ENCODE measurements at places on chromosomes 12 and 14. TPM values are rescaled to one million over a fixed set of nuclear protein-coding genes. Genes with fewer than 3 reads are reported as not detected.
A peak's percentile ranks its signal among the peaks of the same experiment; 100 is the strongest.

Gene NRL
- total RNA-seq = 1.6 TPM

Gene CPNE6
- not detected for total RNA-seq

Gene FAM222A
- total RNA-seq = 1.3 TPM

Gene E2F7
- total RNA-seq = 19.8 TPM

Gene DDX24
- 140 TPM for total RNA-seq

Gene TMEM233
- total RNA-seq = not detected

Gene ZNF891
- 3.4 TPM for total RNA-seq

Gene ACRBP
- 3.2 TPM for total RNA-seq

Gene B4GALNT3
- 19.0 TPM for total RNA-seq

Gene KRT84
- not detected for total RNA-seq

Gene ZC2HC1C
- total RNA-seq = 1.3 TPM

- H3K4me1 ChIP-seq = peaks cover 37% of the 10 kb centered on the region
- H3K4me3 ChIP-seq = no peak overlapping the region
- H3K27ac ChIP-seq = peak overlapping the region; percentile 80
Measured at GRCh38 chr14:96573473-96574100, 71.4 kb downstream of the PAPOLA start.

DNA sequence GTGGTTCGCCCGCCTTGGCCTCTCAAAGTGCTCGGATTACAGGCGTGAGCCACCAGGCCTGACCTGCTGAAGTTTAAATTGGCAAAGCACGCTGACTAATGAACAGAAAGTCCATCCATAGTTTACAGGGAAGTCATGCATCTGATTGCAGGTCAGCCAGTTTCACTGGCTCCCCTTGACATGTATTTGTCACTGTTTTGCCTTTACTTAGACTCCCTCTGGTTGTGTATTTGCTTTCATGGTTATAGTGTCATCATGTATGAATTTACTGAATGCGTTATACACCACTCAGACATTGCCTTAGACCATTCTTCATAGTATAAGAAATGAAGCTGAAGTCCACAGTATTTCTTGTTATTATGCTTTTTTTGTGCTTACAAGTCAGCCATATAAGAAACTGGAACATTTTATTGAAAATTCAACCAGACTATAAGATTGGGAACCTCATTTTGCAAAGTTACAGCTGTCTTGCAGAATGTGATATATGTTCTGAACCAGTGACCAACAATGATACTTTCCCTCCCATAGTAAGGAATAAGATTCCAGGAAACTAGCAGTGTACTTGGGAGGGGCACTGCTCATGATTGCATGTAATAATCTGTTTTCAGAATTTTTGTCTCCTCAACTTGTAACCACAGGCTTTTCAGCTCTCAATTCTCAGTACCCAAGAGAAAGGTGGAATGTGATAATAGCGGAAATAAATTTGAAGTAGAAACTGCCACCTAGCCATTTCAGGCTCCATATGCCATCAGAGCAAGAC is 51.9 kb upstream of the ATF7IP start:
- no peak for DNase-seq
- no peaks in the 10 kb centered on the region for H3K27me3 ChIP-seq
- no peaks in the 10 kb centered on the region for H3K36me3 ChIP-seq
- H3K4me3 ChIP-seq = no peak overlapping the region

DNA sequence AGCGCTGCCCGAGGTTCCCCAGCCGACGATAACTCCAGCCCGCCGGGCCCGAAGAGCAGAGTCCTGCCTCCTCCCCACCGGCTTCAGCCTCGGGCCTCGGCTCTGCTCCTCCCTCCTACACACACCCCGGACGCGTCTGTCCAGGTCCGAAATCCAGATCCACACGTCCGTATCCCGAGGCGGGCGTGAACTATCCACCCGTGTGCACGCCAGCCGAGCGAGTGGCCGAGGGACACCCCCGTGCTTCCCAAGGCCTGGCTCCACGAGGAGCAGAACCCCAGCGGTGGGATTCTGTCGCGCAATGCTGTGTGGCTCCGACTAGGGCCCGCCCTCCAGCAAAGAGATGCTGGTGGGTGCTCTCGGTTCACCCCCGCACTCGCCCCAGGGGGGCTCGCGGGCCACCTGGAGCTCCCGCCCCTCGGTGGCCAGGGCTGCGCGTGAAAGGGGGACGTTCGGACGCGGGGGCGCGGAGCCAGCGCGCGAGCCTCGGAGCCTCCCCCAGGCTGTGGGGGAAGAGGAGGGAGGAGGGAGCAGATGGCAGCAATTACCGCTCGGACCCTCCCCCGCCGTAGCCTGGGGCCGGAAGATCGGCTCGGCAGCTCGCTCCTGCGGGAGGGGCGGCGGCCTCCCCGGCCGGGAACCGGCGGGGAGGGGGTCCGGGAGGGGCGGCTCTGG is 18.9 kb upstream of the ANKRD33 start:
- peak overlapping the region; percentile 78 for H3K4me3 ChIP-seq
- no peaks in the 10 kb centered on the region for H3K36me3 ChIP-seq
- no peak overlapping the region for H3K27ac ChIP-seq
- H3K27me3 ChIP-seq = peaks cover 64% of the 10 kb centered on the region

GRCh38 chr12:19539836-19540235 is 100.5 kb downstream of the AEBP2 start:
- H3K27me3 ChIP-seq = no peaks in the 10 kb centered on the region
- no peak overlapping the region for H3K4me3 ChIP-seq
- peaks cover 12% of the 10 kb centered on the region for H3K4me1 ChIP-seq
- peak overlapping the region; percentile 28 for H3K27ac ChIP-seq
- DNase-seq = no peak
- no peaks in the 10 kb centered on the region for H3K36me3 ChIP-seq

DNA sequence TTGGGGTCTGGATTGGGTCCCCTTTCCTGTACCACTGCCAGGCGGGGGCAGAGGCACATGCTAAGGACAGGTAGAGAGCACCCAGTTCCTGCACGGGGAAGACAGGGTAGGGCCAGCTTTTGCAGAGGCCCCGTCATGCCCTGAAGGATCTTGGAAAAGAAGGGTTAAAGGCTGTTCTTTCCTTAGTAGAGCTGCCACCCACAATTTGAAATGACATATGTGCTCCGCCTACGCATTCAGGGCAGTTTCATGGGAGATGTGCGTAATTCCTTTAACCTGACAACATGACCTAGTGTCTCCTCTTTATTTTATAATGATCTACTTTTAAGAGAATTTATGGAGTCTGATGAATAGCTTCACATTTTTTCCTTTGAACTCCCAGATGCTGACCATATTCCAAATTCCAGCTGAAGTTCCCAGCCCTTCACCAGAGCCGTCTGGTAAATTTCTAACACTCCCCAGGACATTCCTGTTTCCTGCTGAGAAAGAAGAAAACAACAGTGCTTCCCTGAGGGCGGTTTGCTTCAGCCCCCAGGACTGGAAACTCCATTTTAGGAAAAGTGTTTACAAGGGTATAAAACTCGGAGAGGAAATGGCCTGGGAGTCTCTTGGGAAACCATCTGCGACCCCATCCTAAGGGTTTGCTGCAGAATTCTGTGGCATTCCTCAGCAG is 58.9 kb upstream of the PLEKHG3 start:
- peaks cover 46% of the 10 kb centered on the region for H3K4me1 ChIP-seq
- peaks cover 12% of the 10 kb centered on the region for H3K36me3 ChIP-seq
- H3K27me3 ChIP-seq = no peaks in the 10 kb centered on the region
- peak overlapping the region; percentile 43 for H3K4me3 ChIP-seq
- peak overlapping the region; percentile 100 for H3K27ac ChIP-seq
- DNase-seq = peak; percentile 44

GRCh38 chr12:88416786-88417185 is 163.5 kb downstream of the KITLG start:
- no peak overlapping the region for H3K4me3 ChIP-seq
- H3K36me3 ChIP-seq = no peaks in the 10 kb centered on the region
- H3K27me3 ChIP-seq = no peaks in the 10 kb centered on the region
- peaks cover 4% of the 10 kb centered on the region for H3K4me1 ChIP-seq
- no peak for DNase-seq

- no peaks in the 10 kb centered on the region for H3K27me3 ChIP-seq
- no peak overlapping the region for H3K27ac ChIP-seq
- DNase-seq = no peak
- no peaks in the 10 kb centered on the region for H3K36me3 ChIP-seq
- peaks cover 3% of the 10 kb centered on the region for H3K4me1 ChIP-seq
Measured at GRCh38 chr12:33514893-33515292, 75.3 kb upstream of the SYT10 start.

DNA sequence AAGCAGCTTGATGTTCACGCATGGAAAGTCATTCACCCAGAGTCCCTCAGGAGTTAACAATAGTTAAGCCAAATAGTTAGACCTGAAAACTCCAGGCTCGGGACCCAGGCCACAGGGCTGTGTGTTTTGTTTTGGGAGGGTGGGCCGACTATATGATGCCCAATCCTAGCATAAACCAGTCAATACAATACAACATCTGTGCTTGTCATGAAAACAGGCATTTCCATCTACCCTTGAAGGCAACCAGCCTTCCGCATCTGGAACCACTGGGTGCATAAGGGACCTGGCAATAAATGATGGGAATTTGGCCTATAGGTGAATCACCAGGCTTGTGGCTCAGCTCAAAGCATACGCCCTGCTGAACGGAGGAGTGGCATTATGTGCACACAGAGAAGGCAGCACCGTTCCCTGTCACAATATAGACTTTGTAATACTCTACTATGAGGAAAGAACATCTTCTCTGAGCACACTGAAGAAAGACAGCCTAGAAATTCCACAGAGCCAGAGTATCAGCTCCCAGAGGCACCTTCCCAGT is 91.0 kb upstream of the FOXN3 start:
- H3K27ac ChIP-seq = peak overlapping the region; percentile 12
- no peak overlapping the region for H3K4me3 ChIP-seq
- H3K36me3 ChIP-seq = peaks cover 45% of the 10 kb centered on the region
- no peak for DNase-seq
- no peaks in the 10 kb centered on the region for H3K27me3 ChIP-seq
- peaks cover 56% of the 10 kb centered on the region for H3K4me1 ChIP-seq

- no peak overlapping the region for H3K4me3 ChIP-seq
- no peak for DNase-seq
- H3K27me3 ChIP-seq = no peaks in the 10 kb centered on the region
- H3K4me1 ChIP-seq = peaks cover 7% of the 10 kb centered on the region
- no peaks in the 10 kb centered on the region for H3K36me3 ChIP-seq
Measured at GRCh38 chr12:120879102-120879501, 25.1 kb downstream of the SPPL3 start.

- peaks cover 11% of the 10 kb centered on the region for H3K4me1 ChIP-seq
- no peaks in the 10 kb centered on the region for H3K27me3 ChIP-seq
- peaks cover 6% of the 10 kb centered on the region for H3K36me3 ChIP-seq
- no peak overlapping the region for H3K4me3 ChIP-seq
Measured at GRCh38 chr12:2256915-2257314, 204.1 kb downstream of the CACNA1C start.

DNA sequence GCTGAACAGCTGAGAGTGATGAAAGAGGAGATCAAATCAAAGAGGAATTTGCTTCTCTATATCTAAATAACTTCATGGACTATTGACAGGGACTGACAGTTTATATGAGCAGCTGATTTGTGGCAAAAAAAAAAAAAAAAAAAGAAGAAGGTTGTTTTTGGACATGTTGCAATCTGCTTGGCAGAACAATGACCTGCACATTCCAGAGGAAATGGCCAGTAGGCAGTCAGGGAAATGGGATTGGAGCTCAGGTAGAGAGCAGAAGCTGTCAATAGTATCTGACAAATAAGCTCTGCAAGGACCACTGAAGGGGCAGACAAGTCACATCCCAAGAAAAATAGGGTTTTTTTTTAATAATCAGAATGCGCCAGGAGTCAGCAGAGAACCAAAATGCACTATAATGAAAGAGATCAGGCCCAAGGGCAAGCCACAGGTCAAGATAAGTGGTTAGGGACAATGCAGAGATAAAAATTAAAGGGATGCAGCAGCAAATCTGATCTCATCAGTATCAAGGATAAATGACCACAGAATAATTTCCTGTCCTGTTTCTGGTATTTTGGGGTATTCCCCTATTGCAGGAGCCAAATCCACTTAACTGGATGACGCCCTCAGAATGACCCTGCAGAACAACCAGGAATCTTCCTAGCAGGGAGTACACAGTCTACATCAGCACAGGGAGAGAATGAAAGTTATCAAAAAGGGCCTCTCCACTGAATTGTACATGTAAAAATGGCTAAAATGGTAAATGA is 22.6 kb upstream of the DUSP16 start:
- DNase-seq = no peak
- H3K27me3 ChIP-seq = no peaks in the 10 kb centered on the region
- H3K4me3 ChIP-seq = no peak overlapping the region
- no peak overlapping the region for H3K27ac ChIP-seq
- H3K4me1 ChIP-seq = peaks cover 12% of the 10 kb centered on the region

- peaks cover 10% of the 10 kb centered on the region for H3K36me3 ChIP-seq
- no peaks in the 10 kb centered on the region for H3K27me3 ChIP-seq
- no peak for DNase-seq
- no peak overlapping the region for H3K27ac ChIP-seq
- no peak overlapping the region for H3K4me3 ChIP-seq
Measured at GRCh38 chr14:59333668-59334067, 131.5 kb downstream of the GPR135 start.

GRCh38 chr14:68386950-68387779 is 405.7 kb downstream of the ZFP36L1 start:
- peaks cover 16% of the 10 kb centered on the region for H3K4me1 ChIP-seq
- no peaks in the 10 kb centered on the region for H3K27me3 ChIP-seq
- no peaks in the 10 kb centered on the region for H3K36me3 ChIP-seq
- DNase-seq = no peak
- no peak overlapping the region for H3K27ac ChIP-seq

DNA sequence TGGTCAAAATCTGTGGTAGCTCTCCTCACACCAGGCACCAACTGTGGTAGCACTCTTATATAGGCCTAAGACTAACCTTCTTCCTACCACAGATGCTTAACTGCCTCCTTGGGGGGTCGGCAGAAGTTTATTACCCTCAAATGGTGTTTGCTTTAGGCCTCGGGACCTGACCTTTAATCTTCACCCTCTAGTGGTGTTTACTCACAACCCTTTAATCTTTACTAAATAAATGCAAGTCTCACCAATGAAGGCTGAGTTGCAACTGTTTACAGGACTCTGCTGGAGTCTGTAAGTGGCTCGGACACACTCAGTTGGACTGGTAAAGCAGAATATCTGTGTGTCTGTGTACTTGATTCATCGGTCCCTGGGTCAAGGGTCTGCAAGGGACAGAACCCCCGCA is 29.4 kb downstream of the CCER1 start:
- no peak overlapping the region for H3K27ac ChIP-seq
- H3K27me3 ChIP-seq = peaks cover 52% of the 10 kb centered on the region
- no peak for DNase-seq

- no peak for DNase-seq
- no peak overlapping the region for H3K4me3 ChIP-seq
- no peak overlapping the region for H3K27ac ChIP-seq
- no peaks in the 10 kb centered on the region for H3K4me1 ChIP-seq
Measured at GRCh38 chr12:113684908-113685782, 213.5 kb upstream of the LHX5 start.

DNA sequence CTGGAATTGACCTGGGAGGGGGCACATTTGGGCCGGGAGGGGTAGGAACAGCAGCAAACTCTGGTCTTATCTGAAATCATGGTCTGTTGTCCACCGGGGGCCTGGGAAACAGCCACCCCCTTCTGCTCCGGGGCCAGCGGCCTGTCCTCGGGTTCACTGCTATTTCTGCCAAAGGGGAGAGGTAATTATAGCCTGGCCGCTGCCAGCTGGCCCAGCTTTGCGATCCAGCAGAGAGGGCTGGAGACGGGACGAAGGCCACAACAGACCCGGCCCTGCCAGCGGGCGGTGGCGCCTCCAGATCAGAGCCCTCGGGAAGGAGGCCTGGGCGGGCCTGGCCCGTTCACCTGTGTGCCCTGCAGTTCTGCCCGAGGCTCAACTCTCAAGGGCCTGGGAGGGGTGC is at the start of gene C14orf180:
Gene C14orf180 (plus strand): TSS at position 258 of the 400 bp plus-strand sequence. CDS start 6,667 bp downstream, outside the sequence.
- H3K36me3 ChIP-seq = no peaks in the 10 kb centered on the region
- H3K27ac ChIP-seq = peak within 1 kb of the TSS; percentile 49
- no peak within 1 kb of the TSS for H3K4me3 ChIP-seq
- no peak for DNase-seq
- no peaks in the 10 kb centered on the region for H3K4me1 ChIP-seq
